Stimulated activated CD4-positive, alpha-beta T cell treated with anti-CD3 and anti-CD28 coated beads, Interleukin-15, amount 100 ng/mL, for 24 hours (primary cell): ENCODE measurements at places on chromosomes 7 and 10.

GRCh38 chr10:43197834-43198681, 59.8 kb downstream of the CSGALNACT2 start:
- peak; percentile 39 for DNase-seq

DNA sequence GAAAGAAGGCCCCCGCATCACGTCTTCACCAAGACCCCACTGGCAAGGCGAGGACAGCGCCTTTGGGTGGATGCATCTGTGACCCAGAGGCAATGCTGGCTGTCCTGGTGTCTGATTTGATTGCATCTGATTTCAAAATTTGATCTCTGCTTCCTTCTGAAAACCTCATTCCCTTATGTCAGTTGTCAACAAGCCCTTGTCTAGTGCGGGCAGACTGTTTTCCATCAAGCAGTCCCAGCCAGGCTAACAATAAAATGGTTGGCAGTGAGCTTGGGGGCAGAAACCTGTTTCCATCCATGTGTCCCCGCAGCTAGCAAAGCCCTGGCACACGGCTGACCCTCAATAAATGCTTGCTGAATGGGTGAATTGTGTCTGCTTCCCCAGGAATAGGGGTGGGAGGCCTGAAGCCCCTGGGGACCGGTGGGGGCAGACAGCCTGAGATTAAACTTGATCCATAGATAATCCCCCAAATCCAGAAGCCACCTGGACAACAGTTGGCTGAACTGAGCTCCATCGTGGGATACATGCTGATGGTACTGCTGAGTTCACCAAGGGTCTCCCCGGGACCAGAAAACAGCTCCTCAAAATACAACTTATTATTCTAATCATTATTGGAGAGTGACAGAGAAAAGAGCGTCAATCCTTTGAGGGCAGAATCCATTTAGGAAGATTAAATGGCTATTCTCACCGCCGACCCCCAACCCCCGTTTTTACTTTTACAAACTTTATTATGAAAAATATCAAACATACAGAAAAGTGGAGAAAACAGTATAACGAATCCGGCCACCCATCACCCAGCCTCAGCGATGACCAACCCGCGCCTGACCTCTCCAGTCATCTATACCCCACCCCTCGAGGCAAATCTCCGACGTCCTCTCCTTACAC, 912 bp upstream of the DUSP5 start:
- DNase-seq: no peak

- DNase-seq: no peak
These were observed 3.0 kb upstream of the HOXA1 start for GRCh38 chr7:27098578-27099451.

DNA sequence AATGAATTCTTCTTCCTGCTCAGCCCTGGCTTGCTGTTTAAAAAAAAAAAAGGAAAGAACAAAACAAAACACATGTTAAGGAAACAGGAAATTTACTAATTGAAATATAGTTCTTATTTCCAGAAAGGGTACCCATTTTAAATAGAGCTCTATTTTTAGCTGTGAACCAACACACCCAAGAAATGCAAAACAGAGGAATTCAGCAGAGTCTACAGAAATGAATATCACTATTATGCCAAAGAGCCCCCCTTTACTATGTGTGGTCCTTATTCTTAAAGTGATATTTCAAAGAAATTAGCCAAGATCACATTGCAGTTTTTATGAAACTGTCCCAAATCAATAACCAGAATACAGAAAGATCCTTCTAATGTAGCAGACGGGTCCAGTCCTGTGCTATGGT, 53.7 kb downstream of the CCDC6 start:
- no peak for DNase-seq

DNA sequence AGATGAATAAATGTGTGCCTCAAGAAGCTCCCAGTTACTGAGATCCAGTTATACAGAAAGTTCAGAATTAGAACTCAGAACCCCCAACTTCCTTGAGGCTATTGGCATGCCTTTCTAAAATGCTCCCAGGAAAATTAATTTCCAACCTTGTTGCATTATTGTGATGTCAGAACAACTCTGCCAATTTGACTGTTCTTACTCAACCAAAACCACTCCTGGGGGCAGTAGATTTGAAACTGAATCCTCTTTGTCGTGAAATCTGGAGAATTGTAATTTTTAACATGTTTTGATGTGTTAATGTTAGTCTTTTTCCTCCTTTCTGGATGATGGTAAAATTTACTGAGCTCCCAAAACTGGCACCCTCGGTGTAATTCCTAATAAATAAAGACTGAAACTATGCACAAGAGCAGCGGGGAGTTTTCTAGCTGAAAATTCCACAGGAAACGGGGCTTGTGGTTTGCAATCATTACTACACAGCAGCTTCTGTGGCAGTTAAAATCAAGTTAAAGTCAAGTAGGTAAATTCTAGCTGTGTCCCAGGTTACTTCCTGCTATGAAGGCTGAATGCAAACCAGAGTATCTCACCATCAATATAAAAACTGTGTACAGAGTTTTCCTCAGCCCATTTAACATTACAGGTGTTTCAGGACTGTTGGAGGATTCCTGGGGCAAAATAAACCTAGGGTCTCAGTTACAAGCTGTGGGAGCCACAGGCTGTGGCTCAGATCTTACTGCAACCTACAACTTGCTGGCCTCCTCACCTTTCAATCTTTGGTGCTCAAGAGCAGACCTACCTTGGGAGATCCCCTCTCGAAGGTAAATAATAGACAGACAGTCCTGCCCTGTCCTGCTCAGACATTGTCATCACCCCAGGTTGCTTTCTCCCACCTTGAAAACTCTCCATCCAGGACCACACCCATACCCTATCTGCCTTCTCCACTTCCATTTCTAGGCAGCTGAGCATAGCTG, 156.3 kb upstream of the KMT2E start:
- peak; percentile 11 for DNase-seq

DNA sequence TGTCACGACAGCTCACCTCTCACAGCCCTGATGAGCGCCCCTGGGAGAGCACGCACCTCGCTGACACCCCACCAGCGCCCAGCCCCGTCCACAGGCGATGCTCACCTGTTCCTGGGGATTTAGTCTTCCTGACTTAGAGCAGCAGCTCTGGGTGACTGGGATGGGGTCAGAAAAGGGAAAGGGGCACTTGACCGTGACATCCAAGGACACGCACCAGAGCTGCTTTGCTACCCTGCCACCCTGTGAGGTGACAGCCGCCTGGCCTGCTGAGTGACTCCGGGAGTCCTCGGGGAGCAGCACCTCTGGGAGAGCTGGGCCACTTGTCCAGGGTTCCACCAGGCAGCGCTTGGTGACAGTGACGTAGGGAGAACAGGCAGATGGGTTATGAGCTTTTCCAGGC, 148.2 kb downstream of the PRKAG2 start:
- DNase-seq: no peak

DNA sequence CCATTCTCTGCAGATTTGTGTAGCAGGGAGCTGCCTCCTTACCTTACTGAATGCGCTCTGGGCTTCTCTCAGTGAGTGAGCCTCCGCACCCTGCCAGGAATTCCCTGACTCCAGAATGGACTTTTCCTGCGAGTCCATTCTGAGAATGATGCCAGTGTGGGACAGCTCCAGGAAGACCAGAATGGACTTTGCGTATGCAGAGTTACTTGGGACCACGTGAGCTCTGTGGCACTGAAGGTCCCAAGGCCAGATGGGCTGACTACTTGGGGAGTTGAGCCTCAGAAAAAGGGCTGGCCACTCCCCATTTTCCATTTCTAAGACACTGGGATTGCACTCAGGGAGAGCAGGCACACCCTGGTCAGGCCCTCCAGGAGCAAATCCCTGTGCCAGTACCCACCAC, 324.7 kb upstream of the ZMIZ1 start:
- no peak for DNase-seq

DNA sequence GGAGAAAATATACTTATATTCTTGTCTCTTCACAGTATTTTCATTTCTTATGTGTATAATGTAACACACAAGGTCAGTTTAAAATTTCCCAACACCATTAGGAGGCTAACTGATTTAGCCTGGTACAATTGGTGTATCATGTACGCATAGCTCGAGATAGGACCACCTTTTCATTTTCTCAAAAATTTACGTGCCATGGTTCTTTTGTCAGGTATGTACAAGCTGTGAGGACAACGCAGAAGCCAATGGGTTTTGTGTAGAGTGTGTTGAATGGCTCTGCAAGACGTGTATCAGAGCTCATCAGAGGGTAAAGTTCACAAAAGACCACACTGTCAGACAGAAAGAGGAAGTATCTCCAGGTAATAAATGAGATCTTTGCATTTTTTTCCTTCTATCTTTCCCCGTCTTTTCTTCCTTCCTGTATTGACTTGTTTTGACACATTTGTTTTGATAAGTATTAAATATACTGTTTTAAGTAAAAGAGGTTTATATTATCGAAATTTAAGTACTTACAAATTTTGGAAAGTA, 55.0 kb downstream of the TRIM24 start:
- no peak for DNase-seq

DNA sequence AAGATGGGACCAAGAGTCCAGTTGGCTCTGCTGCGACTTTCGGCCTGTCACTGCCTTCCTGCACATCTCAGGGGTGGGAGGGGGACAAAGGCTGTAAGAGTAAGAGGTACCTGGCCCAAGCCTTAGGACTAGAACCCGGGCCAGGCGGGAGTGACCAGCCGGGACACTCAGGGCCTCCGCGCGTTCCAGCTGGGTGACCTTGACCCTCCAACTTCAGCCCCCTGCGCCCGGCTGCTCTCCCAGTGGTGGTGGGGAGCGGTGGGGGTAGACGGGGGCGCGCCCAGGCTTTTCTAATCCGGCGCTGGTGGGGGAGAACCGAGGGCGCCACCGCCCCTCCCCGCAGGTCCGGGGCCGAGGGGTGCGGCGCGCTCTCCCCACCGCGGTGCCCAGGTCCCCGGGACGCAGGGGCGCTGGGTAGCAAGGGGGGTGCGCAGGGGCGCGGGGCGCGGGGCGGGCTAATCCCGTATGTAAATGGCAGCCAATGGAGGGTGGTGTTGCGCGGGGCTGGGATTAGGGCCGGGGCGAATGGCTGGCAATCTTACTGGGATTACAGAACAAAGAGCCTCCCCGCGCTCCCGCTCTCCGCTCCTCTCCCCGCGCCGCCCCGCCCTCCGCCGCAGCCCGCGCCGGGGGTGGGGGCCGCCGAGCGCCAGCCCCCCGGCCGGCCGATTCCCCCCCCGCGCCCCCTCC, at the start of gene GTF2IRD1:
Gene GTF2IRD1, plus strand, starts transcription at position 585 of the 690 bp plus-strand sequence. CDS start 54,175 bp downstream, outside the sequence.
- peak; percentile 71 for DNase-seq

- no peak for DNase-seq
These were observed 3.4 kb downstream of the LRRC27 start for GRCh38 chr10:132335189-132336063.

GRCh38 chr7:938546-939185, 15.8 kb downstream of the ADAP1 start:
- no peak for DNase-seq

DNA sequence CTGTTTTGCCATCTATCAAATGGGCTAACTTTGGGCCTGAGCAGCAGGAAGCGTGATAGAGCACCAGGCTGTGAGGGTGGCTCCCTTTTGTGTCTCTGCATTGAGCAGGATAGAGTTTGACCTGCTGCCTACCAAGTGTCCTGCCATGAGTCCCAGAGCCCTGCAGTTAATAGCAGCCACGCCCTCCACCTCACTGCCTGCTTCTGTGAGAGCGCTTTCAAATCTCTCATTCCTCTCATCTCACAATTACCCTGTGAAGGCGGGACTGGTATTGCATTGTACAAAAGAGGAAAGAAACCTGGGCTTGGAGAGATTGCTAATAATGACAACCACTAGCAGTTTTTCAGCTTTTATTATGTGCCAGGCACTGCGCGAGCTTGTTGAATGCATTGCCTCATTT, 39.9 kb downstream of the UNC5B start:
- DNase-seq: no peak

DNA sequence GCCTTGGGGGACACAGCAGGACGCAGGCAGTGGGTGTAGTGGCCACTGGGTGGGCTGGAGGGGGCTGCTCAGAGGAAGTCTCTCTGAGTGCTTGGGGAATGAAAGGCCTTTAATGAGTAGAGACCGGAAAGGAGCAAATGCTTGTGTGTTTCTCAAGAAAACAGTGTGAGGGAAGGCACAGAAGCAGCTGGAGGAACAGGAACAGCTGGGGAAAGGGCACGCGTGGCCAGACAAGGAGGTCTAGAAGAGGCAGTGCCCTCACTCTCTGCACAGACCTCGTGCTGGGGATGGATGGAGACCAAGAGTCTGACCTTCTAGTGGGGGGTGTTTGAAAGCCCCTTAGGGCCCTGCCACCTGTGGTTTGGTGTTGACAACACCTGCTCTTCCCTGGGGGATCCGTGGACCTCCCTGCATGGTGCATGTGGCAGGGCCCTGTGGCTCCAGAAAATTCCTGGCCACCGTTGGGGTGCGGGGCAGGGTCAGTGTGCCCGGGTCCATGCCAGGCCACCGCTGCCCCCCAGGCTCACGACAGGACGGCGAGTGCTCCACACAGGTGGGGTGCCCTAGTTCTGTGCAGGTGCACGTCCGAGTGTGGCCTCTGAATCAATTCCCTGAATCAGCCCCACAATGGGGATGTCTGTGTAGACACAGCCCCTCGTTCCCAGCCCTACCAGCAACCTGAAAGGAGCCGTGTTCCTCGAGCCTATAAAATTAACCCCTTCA, 25.9 kb upstream of the FAM20C start:
- DNase-seq: no peak

GRCh38 chr10:44853148-44853734, 57.9 kb upstream of the TMEM72 start:
- DNase-seq: no peak

GRCh38 chr7:3949242-3949640, 648.2 kb downstream of the SDK1 start:
- DNase-seq: no peak

DNA sequence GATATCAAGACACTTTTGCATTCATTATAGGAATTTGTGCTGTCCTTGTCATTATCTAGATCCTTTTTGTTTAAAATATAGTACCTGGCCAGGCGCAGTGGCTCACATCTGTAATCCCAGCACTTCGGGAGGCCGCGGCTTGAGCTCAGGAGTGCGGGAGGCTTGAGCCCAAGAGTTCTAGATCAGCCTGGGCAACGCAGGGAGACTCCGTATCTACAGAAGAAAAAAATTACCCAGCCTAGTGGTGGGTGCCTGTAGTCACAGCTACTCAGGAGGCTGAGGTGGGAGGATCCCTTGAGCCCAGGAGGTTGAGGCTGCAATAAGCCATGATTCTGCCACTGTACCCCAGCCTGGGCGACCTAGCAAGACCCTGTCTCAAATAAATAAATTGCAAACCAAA, 621 bp upstream of the MORN4 start:
- peak; percentile 34 for DNase-seq
